Lung microvascular endothelial cell (primary cell): ENCODE measurements at places on chromosomes 1 and 21. TPM values are rescaled to one million over a fixed set of nuclear protein-coding genes. Genes with fewer than 3 reads are reported as not detected.

DNA sequence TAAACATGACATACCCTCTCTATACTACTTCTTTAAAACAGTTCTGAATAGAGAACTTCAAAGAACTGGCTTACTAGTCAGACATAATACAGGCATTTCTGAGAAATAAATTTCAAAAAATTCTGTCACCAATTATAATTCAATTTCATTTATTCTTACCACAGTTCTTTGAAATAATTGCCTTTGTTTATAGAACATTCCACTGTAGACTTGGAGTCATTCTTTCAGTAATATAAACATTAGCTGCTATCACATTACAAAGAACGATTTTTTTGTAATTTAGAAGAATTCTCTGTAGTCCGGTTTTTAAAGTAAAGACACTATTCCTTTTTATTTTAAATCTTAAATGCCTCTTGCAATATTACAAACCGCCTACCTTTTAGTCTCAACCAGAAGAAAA lies 146.4 kb upstream of the COL11A1 start:
- no peak for DNase-seq

Gene PPIAL4G
- total RNA-seq = not detected in 2 replicates

Gene LRRC39
- total RNA-seq = under 0.01 and 0.20 TPM in 2 replicates

Gene SYCP1
- total RNA-seq = not detected in 2 replicates

Gene TBX15
- total RNA-seq = under 0.01 and 4.1 TPM in 2 replicates

Gene HES2
- 7.3 and 19.8 TPM in 2 replicates for total RNA-seq

DNA sequence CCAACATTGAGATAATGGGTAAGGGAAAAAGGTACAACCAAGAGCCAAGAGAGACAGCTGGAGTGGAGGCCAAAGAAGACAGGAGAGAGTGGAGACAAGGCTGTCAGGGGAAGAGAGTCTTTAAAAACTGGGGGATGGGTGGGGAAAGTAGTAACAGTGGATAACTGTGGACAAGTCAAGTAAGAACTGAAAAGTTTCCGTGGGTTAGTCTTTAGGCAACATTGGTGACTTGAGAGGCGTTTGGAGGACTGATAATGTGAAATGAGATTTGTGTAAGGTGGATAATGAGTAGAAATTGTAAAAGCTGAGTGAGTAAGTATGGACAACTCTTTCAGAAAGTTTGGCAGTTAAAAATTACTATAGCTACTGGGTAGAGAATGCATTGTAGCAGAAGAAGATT lies 10.4 kb downstream of the PPP2R5A start:
- no peak for DNase-seq

GRCh38 chr1:153728305-153729066 lies 636 bp downstream of the INTS3 start:
- peak; percentile 34 for DNase-seq

DNA sequence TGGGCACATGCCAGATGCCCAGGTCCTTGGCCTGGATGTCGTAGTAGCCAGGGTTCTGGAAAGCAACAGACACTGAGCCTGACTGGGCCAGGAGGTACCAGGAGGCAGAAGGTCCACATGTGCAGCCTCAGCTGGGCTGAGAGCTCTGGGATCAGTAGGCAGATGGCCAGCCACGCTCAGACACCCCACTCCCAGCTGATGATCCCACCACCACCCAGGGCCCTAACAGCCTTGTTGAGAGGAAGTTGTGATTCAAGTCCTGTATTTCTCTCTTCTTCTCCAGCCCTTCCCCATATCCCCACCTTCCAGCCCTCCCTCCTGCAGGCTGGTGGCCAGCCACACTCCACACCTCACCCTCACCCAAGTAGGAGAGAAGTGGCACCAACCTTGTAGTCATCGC lies 4.0 kb downstream of the ITLN2 start:
- no peak for DNase-seq

DNA sequence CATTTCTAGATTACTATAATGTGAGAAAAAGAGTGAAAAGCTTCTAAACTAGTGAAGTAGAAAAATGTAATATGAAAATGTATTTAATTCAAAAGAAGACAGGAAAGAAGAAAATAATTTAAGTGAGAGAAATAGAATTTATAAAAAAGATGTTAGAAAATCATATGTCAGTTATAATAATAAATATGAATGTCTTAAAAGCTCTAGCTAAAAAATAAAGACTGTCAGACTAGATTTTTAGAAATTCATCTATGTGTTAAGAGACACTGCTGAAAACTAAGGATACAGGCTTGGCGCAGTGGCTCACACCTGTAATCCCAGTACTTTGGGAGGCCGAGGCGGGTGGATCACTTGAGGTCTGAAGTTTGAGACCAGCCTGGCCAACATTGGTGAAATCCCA lies 37.3 kb upstream of the VANGL1 start:
- no peak for DNase-seq

Gene KLF17
- total RNA-seq = not detected in 2 replicates

GRCh38 chr1:178500936-178501554 lies 4.3 kb upstream of the CLEC20A start:
- no peak for DNase-seq

DNA sequence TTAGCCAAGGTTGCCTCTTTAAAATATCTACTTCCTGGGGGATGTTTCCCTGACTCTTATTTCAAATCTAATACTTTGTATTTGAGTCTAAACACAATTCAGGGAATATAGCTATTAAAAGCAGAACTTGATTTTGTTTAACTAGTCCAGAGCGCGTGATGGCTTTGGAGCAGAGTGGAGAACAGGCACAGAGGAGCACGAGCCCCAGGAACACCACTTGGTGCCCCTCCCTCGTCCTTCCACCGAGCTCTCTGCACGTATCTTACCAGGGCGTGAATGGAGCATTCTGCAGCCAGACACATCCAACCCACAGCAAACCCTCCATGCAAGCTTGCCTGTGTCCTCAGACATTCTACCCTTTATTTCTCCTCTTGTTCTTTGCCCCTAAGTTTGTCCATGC lies 14.1 kb downstream of the KIF26B start:
- no peak for DNase-seq

DNA sequence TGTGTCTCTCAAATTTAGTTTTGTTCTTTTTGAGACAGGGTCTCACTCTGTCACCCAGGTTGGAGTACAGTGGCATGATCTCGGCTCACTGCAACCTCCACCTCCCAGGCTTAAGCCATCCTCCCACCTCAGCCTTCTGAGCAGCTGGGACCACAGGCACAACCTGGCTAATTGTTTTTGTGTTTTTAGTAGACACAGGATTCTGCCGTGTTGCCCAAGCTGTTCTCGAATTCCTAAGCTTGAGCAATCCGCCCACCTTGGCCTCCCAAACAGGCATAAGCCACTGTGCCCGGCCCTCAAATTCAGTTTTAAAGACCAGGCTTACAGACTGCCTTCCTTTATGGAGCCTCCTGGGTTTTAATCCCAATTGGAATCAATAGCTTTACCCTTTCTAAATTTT lies 83.7 kb upstream of the SELENON start:
- no peak for DNase-seq

Gene HDGF
- total RNA-seq = 88.5 and 94.4 TPM in 2 replicates

DNA sequence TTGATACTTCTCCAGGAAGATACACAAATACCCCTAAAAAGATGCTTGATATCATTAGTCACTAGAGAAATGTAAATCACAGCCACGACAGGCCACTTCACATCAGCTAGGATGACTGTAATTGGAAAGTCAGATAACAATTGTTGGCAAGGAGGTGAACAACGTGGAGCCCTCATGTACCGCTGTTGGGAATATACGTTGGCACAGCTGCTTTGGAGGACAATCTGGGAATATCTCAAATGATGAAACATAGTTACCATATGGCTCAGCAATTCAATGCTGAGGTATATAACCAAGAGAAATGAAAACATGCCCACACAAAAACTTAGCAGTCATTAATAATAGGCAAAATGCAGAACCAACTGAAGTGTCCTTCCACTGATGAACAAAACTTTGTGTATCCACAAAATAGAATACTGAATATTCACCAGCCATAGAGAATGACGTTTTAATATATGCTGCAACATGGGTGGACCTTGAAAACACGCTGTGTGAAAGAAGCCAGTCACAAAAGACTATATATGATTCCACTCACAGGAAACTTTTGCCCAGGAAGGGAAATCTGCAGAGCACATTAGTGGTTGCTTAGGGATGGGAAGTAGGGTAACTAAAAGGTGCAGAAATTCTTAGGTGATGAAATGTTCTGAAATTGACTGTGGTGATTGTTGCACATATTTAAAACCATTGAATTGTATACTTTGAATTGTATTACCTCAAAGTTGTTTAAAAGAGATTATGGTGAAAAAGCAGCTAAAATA lies 95.4 kb downstream of the AHCTF1 start:
- DNase-seq = peak; percentile 40

Gene TNFSF4
- 1.4 and 7.0 TPM in 2 replicates for total RNA-seq

Gene ANKRD45
- not detected in 2 replicates for total RNA-seq

- no peak for DNase-seq
Measured at GRCh38 chr1:192691041-192691440, 55.1 kb downstream of the RGS13 start.

Gene CTSE
- not detected in 2 replicates for total RNA-seq

Gene OR2W3
- not detected in 2 replicates for total RNA-seq

GRCh38 chr1:8669606-8670335 lies 147.7 kb downstream of the RERE start:
- no peak for DNase-seq

Gene HAO2
- not detected in 2 replicates for total RNA-seq

GRCh38 chr1:230049731-230050130 lies 17.3 kb upstream of the GALNT2 start:
- no peak for DNase-seq

DNA sequence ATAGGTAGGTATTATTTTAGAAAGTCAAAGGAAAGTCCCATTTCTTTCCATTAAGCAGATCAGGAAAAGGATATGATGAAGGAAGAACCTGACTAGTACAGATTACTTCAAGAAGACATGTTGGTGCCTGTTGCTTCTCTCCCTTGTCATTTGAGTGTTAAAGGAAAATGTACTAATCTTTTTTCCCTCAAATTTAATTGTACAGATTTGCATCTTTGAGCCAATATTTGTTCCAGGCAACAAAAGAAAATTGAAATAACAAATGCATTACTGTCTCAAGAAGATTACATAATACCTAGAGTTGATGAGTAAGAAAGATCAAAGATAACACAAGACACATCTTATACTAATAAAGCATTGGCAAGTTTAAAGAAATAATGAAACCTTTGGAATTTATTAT lies 566.9 kb upstream of the ZP4 start:
- no peak for DNase-seq

- peak; percentile 41 for DNase-seq
Measured at GRCh38 chr1:154840269-154841176, 29.6 kb downstream of the KCNN3 start.

Gene LDLRAD1
- not detected in 2 replicates for total RNA-seq
